ENCODE measurements at places on chromosomes 3 and 15.

DNA sequence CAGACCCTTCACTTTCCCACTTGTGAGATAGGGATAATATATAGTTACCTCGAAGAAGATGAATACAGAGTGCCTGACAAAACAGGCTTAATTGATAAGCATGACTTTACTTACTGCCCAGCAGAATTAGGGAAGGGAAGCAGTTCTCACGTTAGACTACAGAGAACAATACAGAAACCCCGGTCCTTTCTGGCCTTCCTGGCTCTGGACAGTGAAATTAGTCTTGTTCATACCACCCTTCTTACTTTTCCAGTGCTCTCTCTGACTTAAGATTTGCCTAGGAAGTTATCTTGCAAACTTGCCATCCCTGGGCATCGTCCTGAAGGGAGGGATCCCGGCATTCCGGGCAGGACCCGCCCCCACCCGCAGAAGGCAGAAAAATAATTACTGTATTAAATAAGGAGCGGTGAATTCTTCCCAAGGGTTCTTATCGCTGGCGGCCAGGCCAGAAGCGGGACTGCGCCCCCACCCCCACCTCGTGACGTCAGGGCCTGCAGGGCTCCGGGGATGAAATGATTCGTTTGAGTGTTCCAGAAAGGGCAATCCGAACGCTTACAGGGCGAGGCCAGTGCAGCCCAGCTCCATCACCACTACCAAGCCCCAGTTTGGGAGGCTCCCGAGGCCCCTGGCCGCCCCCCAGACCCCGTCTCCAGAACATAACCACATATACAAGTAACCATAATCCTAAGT, 8.4 kb downstream of the SOX2 start:
- DNase-seq: no peak

DNA sequence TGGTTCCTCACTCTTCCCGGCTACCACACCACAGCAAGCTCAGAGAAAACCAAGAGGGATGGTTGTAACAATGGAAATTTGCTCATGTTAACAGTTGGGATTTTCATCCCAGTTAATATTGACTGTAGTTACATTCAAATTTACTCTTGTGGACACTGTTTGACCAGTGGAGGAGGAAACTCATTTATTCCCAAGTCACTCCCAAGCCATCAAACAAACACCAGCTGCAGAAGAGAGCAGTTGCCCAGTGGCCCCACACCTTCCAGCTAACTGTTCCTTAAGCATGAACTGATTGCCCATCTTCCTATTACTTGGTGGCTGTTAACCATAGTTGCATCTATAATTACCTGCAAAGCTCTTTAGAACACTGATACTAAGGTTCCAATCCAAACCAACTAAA, 24.1 kb upstream of the MECOM start:
- no peak for DNase-seq

DNA sequence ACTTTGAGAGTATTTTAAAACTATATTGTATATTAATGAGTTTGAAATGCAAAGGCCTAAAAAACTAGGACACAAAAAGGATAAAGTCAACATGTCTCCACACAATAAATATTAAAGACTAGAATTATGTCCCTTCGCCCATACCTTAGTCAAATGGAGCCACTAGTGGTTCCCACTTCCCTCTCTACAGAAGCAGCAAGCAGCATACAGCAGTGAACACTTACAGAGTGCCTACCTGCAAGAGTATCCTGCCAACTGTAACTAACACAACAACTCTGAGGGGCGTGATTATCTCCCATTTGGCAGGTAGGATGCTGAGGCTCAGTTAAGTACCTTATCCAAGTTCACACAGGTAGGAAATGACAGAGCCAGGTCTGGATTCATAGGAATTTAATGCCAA, 17.2 kb downstream of the DYNC1LI1 start:
- no peak for DNase-seq

GRCh38 chr3:106093616-106094015, 224.8 kb upstream of the CBLB start:
- DNase-seq: no peak

DNA sequence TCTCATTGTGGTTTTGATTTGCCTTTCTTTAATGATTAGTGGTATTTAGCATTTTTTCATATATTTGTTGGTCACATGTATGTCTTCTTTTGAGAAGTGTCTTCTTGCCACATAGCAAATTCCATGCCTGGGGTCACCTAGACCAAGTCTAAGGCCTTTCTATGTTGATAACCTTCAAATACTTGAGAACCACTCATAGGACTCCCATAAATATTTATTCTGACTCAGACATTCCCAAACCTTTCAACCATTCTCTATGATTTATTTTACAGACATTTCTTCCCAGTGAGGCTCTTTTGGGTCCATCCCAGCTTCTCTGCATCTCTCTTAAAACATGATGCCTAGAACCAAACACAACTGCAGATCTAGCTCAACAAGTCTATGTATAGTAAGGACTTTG, 69.2 kb downstream of the ATP8B4 start:
- no peak for DNase-seq

GRCh38 chr15:65550681-65551098, 20.4 kb downstream of the HACD3 start:
- DNase-seq: no peak

DNA sequence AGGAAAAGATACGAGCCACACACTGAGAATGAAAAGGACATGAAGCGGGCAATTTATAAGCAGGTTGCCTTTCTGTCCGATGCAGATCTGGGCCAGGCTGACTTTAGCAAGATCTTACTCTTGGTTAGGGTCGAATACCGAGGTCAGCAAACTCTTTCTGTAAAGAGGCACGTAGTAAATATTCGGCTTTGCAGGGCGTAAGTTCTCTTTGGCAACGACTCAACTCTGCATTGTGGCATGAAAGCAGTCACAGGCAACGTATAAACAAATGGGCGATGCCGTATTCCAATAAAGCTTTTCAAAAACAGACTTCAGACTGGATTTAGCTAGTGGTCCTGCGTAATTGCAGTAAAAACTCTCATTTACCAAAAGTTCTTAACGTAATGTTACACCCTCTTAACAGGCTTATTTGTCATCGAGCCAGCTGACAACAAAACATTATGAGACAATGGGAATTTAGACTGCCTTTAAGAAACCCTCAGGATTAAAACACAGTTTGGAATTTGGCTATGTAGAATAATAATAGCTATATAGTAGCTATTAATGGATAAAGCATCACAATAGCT, 13.1 kb upstream of the RPL35A start:
- no peak for DNase-seq

GRCh38 chr15:83118291-83118827, 10.9 kb downstream of the TM6SF1 start:
- DNase-seq: no peak

GRCh38 chr3:185746470-185746869, 78.4 kb downstream of the IGF2BP2 start:
- no peak for DNase-seq

DNA sequence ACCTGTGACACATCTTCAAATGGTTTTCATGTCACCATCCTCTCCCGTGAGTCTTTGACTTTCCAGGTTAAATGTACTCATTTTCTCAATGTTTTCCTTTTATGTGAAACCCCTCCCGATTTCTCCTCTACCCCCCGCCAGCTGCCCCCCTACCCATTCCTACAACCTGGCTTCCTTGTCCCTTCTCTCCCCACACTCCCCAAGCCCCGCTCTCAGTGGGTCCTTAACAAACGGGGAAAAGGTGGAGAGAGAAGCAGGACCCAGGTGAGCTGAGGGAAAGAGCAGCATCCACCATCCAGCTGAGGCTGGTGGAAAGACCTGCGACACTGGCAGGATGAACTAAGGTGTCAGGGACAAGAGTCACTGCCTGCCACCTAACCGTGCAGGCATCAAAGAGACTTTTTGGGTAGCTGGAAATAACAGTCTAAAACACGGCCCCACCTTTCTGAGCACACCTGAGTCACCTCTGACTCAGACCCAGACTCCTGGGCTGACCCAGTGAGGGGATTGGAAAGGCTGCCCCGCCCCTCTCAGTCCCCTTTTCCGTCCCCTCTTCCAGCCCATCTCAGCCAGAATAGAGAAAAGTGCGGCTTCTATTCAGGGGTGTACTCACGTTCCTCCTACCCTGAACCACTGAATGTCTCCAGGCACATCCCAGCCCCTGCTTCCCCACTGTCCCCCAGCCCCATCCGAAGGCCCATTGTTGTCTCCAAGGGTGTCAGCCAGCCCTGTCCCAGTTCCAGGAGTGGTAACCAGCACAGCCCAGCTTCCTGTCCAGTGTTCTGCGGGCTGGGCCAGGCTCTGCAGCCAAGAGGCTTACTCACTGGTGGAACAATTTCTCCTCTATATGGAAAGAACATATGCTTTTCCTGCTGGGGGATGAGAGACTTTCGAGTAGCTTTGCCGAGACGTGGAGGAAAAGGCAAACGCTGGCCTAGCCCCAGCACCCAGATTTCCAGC, 20.4 kb downstream of the ISG20 start:
- DNase-seq: no peak

DNA sequence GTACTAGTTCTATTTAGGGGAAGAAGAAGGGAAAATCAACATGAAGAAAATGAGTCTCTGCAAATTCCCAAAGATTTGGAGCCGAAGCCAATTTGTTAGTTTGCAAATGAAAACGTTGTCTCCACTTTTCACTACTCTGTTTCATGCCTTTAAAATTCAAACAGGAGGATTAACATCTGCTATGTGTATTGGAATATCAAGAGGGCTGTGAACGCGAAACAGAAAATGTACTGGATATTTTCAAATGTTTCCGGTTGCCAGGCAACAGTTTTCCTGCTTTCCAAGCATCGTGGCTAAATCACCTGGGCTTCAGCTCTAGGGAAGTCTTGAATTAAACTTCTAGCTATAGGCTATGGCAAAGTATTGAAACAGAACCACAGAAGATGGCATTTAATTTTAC, 172.8 kb downstream of the KCNMB2 start:
- no peak for DNase-seq

DNA sequence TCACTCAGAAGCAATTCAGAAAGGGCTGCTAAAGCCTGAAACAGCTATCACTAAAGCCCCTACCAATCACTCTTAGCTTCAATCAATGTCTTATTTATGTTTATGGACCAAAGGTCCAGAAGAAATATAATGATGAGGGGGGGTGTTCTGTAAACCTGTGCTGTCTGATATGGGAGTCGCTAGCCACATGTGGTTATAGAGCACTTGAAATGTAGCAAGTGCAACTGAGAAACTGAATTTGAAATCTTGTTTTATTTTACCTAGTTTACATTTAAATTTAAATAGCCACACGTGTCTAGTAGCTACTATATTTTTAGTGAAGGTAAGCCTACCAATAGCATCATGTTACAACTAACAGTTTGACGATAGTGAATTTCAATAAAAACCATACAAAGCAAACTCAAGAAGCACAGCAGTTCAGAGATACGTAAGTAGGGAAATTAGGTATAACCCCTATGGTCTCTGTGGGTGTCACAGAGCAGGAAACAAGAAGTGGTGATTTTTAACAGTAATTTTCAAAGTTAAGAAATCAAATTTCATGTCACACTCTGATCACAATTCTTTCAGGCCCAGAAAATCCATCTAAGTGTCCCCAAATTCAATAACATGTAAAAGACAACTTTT, 3.6 kb downstream of the POU1F1 start:
- DNase-seq: no peak

GRCh38 chr15:70579766-70580165, 183.6 kb downstream of the UACA start:
- no peak for DNase-seq

- DNase-seq: no peak
Measured at GRCh38 chr15:98924401-98925049, 83.1 kb downstream of the PGPEP1L start.

- DNase-seq: peak; percentile 69
Measured at GRCh38 chr3:115814778-115815380, 191.6 kb downstream of the GAP43 start.

GRCh38 chr3:177626045-177626444, 428.8 kb upstream of the TBL1XR1 start:
- DNase-seq: no peak

DNA sequence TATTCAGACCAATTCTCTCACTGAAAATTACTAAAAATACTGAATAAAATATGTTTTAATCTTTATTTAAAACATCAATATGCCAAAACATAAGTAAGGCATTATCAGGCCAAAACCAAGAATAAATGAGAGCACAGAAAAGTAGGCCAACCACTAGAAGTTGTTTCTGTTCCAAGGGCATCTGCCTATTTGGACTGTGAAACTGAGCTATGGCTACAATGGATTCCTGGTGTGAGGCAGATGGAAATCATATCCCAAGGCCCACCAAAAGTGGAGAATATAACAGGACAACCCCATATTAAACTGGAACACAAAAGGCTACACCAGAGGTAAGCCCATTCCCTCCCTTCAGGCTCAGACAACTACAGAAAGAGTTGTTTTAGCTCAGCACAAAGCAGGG, 302.8 kb upstream of the IL12A start:
- DNase-seq: no peak

- DNase-seq: peak; percentile 55
Measured at GRCh38 chr15:69719527-69720240, 267.1 kb downstream of the RPLP1 start.

GRCh38 chr15:77800305-77800704, 167.6 kb upstream of the LINGO1 start:
- no peak for DNase-seq
